Esophagus (tissue), 2 donors: ENCODE measurements at places on chromosomes 11 and 22. TPM values are rescaled to one million over a fixed set of nuclear protein-coding genes. Genes with fewer than 3 reads are reported as not detected.

Gene RIMBP3B
- not detected for polyA plus RNA-seq

Gene C11orf42
- not detected for polyA plus RNA-seq

Gene FBLN1
- 18.8 TPM for polyA plus RNA-seq

Gene ELMOD1
- polyA plus RNA-seq, result 0.02 TPM

Gene APOA5
- polyA plus RNA-seq, result not detected

Gene LRRC56
- polyA plus RNA-seq, result 4.0 TPM

Gene ANGPTL5
- polyA plus RNA-seq, result 0.02 TPM

Gene NAALAD2
- 0.59 TPM for polyA plus RNA-seq
